ENCODE measurements at places on chromosomes 5 and 9.

- no peak for DNase-seq
These were observed 102.8 kb downstream of the CDH18 start for GRCh38 chr5:19885040-19885824.

GRCh38 chr5:176413255-176413565 lies 3.1 kb downstream of the CLTB start:
- no peak for DNase-seq

- DNase-seq: no peak
These were observed 237.0 kb upstream of the GRAMD2B start for GRCh38 chr5:126186210-126186609.

DNA sequence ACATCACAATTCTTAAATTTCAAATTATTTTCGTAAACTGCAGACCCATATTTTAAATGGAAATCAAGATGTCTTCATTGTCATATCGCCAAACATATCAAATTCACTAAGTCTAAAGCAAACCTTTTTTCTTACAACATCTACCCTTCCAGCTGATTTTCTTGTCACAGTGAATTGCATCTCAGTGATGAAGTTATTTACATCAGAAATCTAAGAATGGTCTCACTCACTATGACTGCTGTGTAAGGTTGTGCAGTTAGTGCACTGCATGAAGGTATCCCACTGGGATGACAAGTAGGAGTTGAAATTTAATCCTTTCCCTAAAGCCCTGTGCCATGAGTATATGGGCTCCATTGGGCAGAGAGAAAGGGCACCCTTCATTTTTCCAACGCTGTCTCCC lies 399.4 kb upstream of the ITGA1 start:
- DNase-seq: no peak

DNA sequence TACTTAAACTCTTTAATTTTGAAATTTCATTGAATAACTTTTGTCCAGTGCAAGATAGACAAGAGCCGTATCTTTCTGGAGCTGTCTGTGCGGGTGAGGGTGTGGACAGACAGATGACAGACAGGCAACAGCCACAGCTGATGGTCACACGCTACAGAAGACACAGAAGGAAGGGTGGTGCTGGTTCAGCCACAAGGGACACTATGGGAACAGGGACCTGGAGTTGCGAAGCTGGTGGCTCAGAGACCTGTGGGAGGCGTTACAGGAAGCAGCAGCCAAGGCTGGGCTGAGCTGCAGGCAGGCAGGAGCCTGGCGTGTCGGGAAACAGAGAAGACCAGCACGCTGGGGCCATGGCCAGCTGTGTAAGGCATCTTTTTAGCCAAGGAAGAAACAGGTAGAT lies 104.4 kb downstream of the WNK2 start:
- no peak for DNase-seq

DNA sequence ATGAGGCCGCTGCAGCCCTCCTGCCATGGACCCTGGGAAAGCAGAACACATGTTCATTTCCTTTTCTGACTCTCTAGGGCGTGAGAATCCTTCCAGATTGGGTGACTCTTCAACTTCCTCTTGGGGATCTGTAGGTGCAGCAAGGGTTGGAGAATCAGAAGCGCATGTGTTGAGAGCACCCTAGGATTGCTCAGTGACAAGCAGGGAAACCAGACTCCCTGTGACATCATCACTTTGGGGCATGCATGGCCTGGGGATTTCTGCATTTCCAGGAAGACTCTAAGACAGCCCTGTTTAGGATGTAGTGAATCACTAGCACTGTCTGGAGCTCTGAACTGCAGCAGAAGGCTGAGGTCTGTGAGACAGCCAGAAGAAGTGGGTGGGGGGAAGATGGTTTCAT lies 15.1 kb upstream of the LCP2 start:
- no peak for DNase-seq

DNA sequence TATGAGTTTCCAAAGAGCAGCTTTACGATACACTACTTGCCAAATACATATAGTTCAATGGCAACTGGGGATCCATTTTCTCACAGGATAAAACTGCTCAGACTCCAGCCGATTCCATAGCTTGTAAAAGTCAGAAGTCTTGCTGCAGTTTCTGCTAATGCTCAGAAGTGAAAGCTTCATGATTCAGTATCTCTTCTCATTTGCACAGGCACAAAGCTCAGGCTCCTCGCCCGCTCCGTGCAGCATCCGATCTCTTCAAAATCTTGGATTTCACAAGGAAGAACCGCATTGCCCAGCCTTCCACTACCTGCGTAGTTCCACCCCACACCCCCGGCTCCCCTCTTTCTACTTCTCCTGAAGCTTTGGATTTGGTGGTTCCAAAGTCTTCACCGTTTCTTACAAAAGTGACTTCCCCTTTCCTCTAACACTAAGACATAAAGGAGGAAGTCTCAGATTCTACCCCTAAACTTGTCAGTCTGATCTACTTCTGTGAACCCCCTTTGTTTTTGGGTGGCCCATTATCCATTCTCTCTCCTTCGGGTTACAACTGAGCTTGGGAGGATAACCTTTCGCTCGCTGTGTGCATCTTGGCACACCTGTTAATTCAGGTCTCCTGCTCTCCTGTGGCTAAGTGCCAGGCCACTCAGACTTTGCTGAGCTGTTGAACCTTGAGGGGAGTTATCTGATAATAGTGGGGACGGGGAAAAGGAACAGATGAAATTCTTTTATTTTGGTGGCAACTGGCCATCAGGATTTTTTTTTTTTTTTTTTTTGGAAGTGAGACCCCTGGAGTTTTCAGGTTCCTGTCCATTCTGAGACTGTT lies 194.1 kb downstream of the GNA14 start:
- DNase-seq: no peak

GRCh38 chr5:113075019-113075418 lies 98.4 kb downstream of the DCP2 start:
- no peak for DNase-seq

DNA sequence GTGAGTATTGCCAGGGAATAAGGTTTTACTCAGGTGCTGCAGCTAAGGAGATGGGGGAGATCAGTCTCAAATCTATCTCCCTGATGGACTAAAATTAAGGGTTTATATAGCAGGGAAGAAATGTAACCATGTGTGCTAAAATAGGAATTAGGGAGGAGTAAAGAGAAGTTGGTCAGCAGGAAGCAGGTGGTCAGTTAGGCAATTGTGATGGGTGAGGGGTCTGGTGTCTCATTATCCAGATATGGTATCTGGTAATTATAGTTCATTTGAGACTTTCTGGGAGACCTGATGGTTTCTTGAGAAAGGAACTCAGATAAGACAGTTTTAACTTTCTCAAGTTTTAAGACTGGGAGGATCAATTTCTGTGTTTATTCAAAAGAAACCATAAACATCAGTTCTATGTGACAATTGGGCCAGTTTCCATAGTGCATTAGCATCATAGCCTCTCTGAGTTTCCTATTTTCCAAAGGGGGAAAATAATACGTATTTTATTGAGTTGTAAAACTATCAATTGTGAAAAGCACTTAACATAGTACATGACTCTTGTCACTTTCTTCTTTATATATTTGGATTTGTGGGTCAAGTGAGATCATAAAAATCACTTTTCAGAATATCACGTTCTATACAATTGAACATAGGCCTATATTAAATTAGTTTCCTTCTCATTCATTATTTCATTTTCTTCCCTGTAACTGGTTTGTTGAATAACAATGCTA lies 115.9 kb downstream of the ZSWIM6 start:
- DNase-seq: no peak

DNA sequence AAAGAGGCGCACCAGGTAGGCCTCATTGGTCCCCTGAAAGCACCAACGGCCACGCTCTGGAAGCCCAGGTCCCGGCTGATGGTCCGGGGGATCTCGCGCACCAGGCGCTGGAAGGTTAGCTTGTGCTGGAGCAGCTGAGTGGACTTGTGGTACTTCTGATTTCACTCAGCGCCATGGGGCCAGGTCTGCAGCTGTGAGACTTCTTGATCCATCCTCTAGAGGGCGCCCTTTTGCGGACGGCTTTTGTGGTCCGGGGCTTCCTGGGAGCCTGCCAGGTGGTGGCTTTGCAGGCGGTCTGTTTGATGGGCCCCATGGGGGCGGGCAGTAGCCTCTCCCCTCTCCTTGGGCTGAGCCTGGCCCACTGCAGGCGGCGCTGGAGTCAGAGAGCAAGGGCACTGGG lies 10.4 kb downstream of the TAF11L12 start:
- no peak for DNase-seq

- DNase-seq: no peak
These were observed 16.9 kb upstream of the ZNF782 start for GRCh38 chr9:96871176-96871575.

DNA sequence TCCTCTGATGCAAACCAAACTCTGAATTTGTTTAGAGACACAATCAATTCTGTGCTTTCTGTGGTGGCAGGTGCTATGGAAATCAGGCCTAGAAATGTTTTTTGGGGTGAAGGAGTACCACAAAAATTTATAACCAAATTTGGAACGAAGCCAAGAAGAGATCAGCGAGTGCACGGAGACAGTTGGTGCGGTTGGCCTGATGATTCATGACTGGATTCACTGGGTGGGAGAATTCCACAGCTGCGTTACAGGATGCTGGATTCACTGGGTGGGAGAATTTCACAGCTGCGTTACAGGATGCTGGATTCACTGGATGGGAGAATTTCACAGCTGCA lies 135.6 kb upstream of the IRX4 start:
- peak; percentile 38 for DNase-seq

DNA sequence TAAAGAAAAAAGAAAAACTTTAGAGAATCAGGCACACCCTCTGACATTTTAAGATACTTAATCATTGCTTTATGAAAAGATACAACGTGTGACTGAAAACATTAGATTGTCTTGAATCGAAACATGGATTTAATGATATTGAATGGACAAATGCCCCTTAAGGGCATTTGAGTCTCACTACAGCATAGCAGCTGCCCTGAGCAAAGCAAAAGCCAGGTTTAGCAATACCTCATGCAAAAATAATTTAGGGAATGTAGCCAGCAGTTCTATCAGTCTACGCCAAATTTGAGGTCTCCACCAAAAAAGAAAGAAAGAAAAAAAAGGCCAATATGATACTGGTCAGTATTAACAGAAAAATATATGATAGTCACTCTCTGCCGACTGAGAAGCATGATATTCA lies 56.6 kb upstream of the LMNB1 start:
- no peak for DNase-seq

DNA sequence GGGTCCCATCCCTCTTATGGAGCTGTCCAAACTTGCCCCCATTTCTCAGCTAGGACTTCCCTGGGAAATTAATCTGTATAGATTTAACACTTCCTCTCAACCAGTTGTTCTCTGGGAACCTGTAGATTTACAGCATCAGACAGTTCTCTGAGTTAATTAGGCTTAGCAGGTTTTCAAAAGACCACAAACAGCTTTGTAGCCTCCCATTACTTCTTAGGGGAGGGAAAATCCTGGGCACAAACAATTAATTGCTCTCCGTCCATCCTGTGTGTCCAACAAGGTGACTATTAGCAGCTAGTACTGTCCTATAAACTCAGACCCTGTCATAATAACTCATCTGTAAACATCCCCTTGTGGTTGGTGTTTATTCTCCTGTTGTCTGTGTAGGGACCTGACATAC lies 197.9 kb downstream of the GOLPH3 start:
- DNase-seq: no peak

- DNase-seq: peak; percentile 18
These were observed 101.7 kb downstream of the CDH18 start for GRCh38 chr5:19886123-19886917.

DNA sequence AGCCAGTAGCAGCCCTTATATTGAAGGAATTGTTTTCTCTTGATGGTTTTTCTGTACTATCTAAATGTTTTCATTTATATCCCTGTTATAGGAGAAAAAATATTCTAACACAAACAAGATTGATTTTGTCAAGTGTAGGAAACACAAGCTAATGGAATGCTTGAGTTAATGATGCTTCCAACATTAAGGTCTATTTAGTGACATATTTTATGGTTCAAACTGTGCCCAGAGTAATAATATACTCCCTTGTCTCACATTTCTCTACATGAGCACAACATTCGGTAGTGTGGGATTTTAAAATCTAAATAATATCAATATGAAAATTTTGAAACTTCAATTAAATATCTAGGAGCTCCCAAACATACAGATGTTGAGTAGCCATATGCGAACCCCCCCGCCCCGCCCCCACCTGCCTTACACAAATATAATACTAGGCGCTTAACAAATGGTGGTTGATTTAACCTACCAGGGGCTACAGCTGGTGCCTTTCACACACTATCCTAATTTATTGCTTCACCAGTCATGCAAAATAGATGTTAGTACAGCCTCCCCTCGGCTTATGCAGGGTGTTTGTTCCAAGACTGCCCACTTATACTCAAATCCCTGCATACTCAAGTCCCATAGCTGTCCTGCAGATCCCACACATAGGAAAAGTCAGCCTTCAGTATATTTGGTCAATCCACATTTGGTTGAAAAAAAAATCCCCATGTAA lies 124.1 kb upstream of the ACO1 start:
- DNase-seq: no peak

GRCh38 chr5:40017135-40017534 lies 592.4 kb upstream of the DAB2 start:
- no peak for DNase-seq

- peak; percentile 61 for DNase-seq
These were observed 106.7 kb upstream of the OSMR start for GRCh38 chr5:38739011-38739704.

DNA sequence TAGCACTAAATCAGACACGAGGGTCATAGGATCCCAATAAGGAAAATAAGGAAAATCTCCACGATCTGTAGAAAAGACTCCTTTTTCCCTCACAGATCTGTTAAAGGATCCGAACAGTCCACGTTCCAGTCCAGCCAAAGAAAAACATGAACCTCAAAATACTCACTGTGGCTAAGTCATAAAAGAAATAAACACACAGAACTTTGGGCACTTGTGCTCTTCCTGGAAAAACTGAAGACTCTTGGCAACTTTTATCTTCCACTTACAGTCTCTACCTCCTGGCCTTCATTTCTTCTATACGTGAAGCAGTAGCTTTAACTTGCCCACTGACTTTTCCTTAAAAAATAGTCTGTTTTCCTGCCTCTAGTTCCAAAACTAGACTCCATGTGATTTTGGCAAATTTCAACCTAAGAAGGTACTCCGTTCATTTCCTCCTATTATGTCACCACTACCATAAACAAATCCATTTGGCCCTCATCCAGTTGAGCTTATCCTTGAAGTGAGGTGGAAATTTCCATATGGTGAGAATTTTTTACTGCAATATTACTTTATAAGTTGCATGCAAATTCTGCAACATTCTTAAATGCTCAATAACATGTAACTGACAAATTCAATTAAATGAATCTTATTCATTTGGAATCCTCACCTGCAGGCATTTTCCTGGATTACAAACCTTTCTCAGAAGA lies 5.3 kb upstream of the LHFPL2 start:
- no peak for DNase-seq

DNA sequence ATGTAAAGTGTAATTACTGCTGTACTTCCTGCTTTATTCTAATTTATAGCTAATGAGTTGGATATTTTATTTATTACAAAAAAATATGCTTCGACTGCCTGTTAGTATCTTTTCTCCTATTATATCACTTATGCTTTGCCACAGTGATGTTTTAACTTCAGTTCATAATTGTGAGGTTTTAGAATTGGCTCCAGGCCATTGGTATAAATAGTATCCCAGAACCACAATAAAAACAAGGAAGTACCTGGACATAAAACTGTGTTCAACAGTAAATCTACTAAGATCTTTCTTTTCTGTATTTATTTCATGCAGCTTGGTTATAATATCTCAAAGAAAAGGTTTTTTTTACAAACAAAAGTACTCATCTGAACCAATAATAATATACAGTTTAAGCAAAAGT lies 354.3 kb upstream of the CDH9 start:
- no peak for DNase-seq
